ENCODE measurements at places on chromosomes 3 and 15.

- DNase-seq = no peak
These were observed 153.5 kb downstream of the MECOM start for GRCh38 chr3:169509780-169510692.

DNA sequence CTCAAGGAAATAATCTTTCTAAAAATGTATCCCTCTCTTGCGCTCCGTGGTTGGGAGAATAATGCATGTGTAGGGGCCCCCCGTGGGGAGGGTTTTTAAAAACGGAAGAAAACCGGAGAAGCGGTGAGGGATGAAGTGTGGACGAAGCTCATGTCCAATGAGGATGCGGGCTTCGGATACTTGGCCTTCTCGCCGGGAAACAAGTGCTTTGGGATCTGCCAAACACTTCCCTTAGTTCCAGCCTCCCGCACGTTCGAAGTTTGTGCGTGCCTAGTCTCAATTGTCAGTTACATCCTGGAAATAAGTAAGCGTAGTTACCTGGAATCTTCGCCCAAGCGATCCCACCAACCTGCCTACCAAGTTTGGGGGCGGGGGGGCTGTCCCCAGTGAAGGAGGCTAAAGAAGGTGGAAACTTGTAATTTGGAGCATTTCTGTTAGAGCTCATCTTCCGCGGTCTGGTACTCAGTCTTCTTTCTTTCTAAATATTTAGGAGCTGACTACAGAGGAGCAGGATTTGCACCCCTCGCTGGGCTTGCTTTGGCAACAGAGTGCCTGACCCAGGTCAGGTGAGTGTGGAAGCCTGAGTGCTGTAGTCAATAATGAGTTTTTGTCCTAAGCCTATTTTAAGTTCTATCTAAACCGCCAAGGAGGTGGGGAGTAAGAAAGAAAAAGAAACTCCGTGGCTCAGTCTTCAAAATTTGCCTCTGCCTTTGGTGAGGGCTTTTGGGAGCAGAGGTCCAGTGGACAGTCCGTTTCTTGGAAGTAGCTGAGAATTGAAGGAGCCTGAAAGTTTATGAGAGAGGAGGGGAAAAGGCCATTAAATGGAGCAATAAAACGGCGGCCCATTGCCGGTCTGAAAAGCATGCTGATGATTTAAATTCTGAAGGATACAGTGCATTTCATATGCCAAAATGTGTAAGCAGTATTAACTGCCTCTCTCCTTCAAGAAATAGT is 1.1 kb downstream of the ITPR1 start:
- no peak for DNase-seq

DNA sequence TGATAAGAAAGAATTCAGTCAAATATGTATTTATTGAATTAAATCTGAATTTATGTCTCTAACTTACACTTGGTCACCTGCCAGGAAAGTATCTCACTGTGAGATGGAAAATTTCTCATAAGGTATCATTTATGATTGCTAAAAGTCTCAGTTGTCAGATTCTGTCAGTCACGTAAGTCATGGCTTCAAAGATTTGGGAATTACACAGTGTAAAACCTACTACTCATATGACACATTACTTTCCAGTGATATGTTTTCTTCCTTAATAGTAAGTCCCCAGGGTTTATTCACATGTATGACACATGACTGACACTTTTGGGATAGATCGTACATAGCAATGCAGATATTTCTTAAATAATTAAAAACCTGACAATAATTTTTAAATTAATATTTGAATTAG is 792.2 kb downstream of the PLOD2 start:
- no peak for DNase-seq

DNA sequence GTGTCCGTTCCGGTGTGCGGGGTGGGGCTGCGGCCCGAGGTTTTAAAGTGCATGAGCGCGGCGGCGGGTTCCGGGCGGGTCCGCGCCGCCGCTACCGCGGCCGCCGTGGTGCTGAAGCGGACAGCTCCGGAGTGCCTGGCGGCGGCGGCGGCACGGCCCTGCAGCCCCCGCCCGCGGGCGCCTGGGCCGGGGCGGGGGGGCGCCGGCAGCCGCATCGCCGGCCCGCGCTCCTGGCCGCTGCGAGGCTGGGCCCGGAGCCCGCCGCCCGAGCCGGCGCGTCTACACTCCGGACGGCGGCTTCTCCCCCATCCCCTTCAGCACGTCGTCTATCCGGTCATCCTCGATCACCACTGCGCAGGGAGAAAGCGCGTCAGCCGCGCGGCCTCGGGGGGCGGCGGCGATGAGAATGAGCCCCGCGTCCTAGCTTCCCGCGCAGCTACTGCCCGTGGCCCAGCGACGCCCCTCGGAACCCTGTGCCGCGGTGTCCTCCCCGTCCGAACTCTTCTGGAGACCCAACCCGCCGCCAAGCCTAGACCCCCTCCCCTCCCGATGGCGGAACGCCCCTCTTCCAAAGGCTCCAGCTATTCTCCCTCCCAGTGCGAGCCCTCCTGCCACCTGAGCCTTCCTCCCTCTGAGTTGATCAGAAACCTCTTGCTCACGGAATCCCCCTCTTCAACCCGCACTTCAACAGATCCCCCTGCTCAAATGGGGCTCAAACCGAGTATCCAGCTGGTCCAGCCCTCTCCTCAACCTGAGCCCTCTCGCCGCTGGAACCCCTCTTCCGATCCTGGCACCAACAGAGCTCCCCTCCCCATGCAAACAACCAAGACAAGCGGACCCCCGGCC is 1.3 kb downstream of the CAMK2N2 start:
- DNase-seq = no peak

GRCh38 chr3:35679409-35680080 is 40.2 kb downstream of the ARPP21 start:
- DNase-seq = no peak

DNA sequence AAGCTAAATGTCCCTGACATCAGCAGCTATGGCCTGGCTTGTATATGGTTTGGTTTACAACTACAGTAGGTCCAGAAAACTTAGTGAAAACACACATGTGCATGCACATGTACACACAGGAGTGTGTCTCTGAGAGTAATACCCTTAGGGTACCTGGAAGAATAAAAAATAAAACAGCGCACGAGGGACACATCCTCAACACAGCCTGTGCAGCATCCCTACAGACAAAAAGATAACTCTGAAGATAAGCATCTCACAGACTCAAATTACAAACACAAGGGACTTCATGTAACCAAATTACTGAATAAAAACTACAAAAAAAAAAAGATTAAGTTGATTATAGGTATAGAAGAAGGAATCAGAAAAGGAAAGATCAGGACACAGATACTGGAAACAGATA is 108.8 kb downstream of the CTNNB1 start:
- no peak for DNase-seq

- no peak for DNase-seq
These were observed 5.1 kb downstream of the MFGE8 start for GRCh38 chr15:88908123-88908522.

DNA sequence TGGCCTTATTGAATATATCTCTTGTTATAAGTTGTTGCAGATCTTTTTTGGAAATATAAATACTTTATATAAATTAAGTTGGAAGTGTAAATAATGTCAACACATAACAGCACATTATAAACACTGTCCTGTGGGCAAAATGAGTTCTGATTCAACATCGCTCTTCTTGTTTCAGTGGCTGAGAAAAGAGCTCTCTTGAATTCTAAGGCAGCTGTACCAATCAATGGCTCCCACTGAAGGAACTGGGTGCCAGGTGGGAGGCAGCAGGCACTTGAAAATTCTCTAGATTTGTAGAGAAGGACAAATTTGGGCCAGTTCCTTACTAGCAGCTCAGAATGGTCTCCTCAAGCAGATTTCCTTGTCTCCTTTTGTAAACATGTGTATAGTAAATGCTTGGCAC is 45.6 kb downstream of the CHST2 start:
- DNase-seq = no peak

DNA sequence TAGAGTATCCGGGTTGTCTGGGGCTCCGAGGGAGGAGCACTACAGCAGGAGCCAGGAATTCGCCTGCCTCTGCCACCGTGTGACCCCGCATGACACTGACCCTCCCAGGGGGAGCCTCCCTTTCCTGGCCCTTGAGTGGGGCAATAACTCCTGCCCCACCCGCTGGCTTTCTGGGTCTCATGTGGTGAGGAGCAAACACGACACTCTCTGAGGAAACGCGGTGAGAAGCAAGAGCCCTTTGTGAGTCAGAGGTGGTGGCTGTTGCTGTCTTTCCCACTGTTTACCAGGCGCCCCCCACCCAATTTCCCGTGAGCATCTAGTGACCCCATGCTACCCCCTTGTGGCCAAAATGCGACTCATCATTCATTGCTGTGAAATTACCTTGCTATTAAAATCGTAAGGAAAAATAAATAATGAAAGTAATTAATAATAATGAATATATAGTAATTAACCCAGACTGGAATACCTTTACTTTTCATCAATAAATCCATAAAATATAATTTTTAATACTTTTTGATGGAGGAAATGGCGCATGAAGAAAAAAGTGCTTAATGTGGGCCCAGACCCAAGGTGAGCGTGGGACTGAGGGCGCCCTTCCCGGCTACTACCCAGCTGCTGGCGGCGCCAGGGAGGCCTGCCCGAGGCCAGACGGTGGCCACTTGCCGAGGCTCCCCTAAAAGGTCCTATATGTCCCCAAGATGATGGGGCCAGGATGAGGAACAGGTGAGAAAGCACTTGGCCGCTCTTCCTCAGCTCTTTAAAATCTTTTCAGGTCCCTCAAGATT is 29.3 kb downstream of the CCNL1 start:
- DNase-seq = peak; percentile 80

- no peak for DNase-seq
These were observed 23.8 kb downstream of the LRRC2 start for GRCh38 chr3:46542344-46542743.

DNA sequence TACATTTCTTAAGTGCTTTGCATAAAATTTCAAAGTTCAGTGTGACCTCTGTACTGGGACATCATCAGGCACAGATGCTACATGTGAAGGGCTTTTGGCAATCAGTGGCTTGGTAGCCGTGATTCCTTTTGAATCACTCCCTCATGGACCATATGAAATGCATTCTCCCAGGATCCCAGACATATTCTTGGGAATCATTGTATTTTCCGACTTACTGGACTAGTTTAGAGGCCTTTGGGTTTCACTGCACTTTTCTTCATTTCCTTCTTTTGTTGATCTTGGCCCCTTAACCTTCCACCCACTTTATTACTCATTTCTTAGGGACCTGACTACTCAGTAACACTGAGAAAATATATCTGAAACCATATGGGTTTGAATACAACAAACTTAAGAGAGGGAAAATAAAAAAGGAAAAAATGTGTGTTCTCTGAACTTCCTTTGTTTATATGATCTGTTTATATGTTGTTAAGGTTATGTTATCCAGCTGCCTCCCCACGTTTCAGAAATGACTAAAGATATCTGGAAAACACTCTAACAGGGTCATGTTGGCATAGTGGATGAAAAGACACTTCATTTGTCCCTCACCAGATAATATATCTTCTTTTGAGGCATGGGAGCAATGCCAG is 35.1 kb downstream of the HMG20A start:
- DNase-seq = peak; percentile 55

- DNase-seq = no peak
These were observed 2.1 kb downstream of the LSAMP start for GRCh38 chr3:116443191-116443661.

- no peak for DNase-seq
These were observed 2.7 kb downstream of the BBS4 start for GRCh38 chr15:72688697-72689096.

GRCh38 chr3:111315930-111316587 is 225.9 kb upstream of the CD96 start:
- DNase-seq = peak; percentile 77

GRCh38 chr15:70702584-70702983 is 60.8 kb downstream of the UACA start:
- DNase-seq = no peak

- DNase-seq = peak; percentile 21
These were observed 12.6 kb upstream of the PAK2 start for GRCh38 chr3:196726788-196727675.

GRCh38 chr3:171729452-171730334 is 80.6 kb downstream of the PLD1 start:
- no peak for DNase-seq

GRCh38 chr3:52132930-52133329 is 21.3 kb downstream of the POC1A start:
- DNase-seq = no peak

Measured in smooth muscle cell of the brain vasculature (primary cell).